ENCODE measurements at places on chromosomes 3 and 15. TPM values are rescaled to one million over a fixed set of nuclear protein-coding genes. Genes with fewer than 3 reads are reported as not detected.

Gene CEP19
- polyA plus RNA-seq, result 4.1 TPM

Gene AHSG
- 3.2 TPM for polyA plus RNA-seq

- H3K4me3 ChIP-seq, result no peak overlapping the region
- no peaks in the 10 kb centered on the region for H3K4me1 ChIP-seq
- DNase-seq, result no peak
- H3K27ac ChIP-seq, result no peak overlapping the region
Observed at GRCh38 chr3:78888635-78889034, 879.2 kb downstream of the ROBO1 start.

- H3K4me3 ChIP-seq, result no peak overlapping the region
- no peaks in the 10 kb centered on the region for H3K4me1 ChIP-seq
- no peaks in the 10 kb centered on the region for H3K36me3 ChIP-seq
- DNase-seq, result no peak
Observed at GRCh38 chr15:77554306-77555080, 78.2 kb downstream of the LINGO1 start.

GRCh38 chr3:160448845-160449635 lies 546 bp downstream of the TRIM59 start:
- H3K27me3 ChIP-seq, result no peaks in the 10 kb centered on the region
- H3K4me1 ChIP-seq, result no peaks in the 10 kb centered on the region
- DNase-seq, result peak; percentile 56
- H3K4me3 ChIP-seq, result peak overlapping the region; percentile 53

GRCh38 chr3:48857641-48858040 lies 10.0 kb upstream of the PRKAR2A start:
- H3K27ac ChIP-seq, result no peak overlapping the region
- H3K27me3 ChIP-seq, result no peaks in the 10 kb centered on the region
- H3K36me3 ChIP-seq, result no peaks in the 10 kb centered on the region
- no peak overlapping the region for H3K4me3 ChIP-seq
- no peak for DNase-seq
- H3K4me1 ChIP-seq, result no peaks in the 10 kb centered on the region
